ENCODE measurements at places on chromosomes 6 and 20.

DNA sequence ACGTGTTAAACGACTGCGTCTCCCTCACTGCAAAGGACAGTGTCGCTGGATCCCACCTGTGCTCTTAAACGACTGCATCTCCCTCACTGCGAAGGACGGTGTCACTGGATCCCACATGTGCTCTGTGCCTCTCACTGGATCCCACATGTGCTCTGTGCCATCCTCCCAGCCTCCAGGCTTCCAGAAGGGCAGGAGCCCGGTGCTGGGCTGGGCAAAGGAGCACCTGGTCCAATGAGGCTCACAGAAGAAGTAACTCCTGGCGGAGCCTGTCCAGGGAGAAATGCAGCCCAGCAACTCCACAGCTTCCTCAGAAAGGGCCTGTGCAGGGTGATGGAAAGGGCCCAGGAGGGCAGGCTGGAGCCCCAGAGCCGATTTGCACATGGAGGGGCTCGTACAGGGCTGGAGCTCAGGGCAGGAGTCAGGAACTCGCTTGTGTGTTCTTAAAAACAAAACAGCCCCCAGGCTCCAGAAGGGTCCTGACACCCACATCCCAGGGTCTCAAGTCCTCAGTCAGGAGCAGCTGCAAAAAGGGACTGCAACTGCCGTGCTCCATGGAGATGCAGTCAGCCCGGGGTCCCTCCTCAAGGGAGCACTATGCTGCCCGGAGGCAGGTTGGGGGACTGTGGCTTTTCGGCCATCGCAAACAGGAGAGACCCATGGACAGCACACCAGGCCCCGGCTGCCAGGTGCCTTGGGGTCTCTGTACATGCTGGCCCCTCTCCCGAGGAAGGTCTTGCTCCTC is 52.7 kb downstream of the DLL1 start:
- DNase-seq, result no peak

DNA sequence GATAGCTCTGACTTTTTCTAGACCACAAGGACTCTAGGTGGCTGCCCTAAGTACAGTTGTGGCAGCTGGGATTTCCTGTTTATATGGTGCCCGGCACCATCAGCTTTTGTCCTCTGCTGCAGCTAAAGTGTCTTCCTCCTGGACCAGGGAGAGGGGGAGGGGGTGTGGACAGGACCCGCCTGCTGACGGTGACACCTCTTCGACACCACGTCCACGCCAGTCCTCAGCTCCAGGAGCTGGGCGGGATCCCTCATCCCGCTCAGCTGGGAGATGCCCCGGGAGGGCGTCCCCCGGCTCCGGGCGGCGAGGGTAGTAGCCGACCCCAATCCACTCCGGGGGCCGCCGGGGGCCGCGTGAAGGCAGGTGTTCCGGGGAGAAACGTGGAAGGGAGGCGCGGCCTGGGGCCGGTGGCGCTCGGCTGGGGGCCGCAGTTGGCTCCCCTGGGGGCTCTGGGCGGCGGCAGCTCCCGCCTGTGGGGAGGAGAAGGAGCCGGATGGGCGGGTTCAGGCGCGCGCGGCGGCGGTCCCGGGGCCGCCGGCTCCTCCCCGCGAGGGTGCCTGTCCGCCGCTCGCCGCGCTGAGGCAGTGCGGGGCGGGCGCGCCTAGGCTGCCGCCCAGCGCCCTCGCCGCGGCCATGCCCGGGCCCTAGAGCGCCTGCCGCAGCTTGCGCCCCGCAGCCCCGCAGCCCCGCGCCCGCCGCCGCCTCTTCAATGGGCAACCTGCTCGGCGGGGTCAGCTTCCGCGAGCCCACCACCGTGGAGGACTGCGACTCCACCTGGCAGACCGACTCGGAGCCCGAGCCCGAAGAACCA is at the start of gene OGFRL1:
OGFRL1 (plus strand) TSS at position 584 of the 811 bp plus-strand sequence; CDS start at position 710, 126 bp downstream.
- peak; percentile 87 for DNase-seq

- no peak for DNase-seq
These were observed 23.6 kb downstream of the IL17A start for GRCh38 chr6:52209770-52210169.

- no peak for DNase-seq
These were observed 317.8 kb downstream of the HAO1 start for GRCh38 chr20:7622399-7622961.

DNA sequence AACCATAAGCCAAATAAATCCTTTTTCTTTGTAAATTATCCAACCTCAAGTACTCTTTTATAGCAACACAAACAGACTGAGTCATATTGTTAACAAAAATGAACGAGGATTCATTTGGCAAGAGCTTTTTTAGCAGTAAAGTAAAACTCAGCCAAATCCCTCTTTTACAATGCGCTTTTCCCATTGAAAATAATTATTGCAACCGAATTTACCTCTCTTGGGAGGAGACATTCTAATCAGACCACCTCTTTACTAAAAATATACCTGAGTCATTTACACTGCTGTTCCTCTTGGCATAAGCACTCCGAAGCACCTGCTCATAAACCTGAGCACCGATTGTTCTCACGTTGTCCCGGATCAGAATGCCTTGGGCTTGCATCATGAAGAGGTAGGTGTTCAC is 57.4 kb downstream of the B4GALT5 start:
- DNase-seq, result no peak

- DNase-seq, result no peak
These were observed 322.1 kb downstream of the TAF4 start for GRCh38 chr20:61743606-61744005.

DNA sequence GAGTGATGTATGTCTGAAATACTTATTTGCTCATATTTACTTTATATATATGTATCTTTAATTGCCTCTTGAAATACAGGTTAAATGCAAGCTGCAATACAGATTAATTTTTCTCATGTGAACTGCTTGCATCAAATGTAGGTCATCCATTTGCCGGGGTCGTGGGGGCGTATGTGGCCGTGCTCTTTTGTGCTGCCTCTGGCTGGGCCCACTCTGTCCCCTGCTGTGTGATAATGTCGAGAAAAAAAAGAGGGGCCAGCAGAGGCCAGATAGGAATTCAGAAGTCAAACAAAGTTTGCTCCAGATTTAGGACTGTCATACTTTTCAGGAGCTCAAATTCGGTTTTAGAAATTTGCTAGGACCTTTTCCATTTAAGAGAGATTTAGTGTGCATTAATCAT is 459.6 kb upstream of the SOX4 start:
- DNase-seq, result no peak

GRCh38 chr20:14963262-14963663 is 625.9 kb upstream of the FLRT3 start:
- no peak for DNase-seq

DNA sequence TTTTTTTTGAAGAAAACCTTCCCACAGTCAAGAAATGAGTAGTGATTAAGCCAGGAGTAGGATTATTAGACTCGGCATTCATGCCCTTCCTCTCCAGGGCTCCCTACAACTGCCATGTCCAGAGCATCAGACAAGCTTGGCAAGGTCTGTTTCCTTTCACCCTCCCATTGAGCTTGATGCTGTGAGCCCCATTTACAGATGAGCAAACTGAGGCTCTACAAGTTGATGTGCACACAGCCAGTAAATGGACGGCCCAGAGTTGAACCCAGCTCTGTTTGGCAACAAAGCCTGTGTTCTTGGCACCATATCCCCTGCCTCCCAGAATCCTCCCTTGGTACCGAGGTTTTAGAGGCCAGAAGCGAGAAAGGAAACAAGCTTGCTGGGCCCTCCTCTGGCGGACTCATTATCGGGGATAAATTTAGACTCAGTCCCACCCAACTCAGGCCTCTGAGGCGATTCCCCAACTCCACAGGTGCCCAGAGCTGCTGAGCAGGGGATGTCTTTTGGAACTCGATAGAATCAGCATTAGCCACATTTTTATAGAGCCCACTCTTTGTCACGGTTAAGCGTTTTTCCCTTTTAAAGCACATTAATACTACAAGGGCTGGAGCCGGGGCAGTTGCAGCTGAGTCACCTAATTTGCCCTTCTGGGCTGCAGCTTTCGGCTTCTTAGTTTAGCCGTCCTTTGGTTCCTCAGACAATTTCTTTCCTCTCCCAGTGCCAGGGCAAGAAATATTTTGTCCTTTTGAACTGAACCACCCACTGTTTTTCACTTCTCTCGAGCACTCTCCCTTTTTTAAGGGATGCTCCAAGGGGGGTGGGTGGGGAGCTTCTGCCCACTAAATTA is 23.0 kb upstream of the NFATC2 start:
- no peak for DNase-seq

- peak; percentile 35 for DNase-seq
These were observed 51.7 kb upstream of the HINT3 start for GRCh38 chr6:125904871-125905270.

DNA sequence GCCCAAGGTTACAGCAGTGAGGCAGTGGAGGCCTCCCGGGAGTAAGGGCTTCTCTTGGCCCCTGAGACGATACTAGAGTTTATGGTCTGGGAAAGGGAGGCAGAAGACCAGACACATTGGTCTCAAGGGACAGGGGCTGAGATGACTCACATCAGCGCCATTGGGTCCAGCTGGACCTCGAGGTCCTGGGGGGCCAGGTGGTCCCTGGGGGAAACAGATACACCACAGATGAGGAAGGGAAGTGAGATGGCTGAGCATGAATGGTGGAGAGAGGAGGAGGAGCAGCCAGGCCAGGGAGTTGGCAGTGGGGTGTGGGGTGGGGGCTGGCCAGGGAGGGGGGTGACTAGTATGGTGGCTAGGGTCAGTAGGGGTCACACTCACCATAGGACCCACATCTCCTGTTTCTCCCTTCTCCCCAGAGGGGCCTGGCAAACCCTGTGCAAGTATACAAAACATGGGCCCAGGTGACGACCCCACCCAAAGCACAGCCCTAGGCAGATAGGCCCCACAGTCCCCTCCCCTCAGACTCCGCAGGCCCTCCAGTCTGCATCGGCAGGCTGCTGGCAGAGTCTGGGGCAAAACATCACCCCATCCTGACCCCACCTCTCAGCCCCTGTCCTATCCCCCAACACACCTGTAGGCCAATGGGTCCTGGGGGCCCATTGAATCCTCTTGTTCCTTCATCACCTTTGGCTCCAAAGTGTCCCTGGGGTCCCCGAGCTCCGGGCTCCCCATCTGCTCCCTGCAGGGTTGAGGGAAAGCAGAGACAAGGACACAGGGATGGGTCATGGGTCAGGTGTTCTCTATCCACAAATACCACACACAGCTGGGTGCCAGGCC is 21.9 kb downstream of the COL11A2 start:
- DNase-seq, result no peak

GRCh38 chr20:14717134-14717999 is 380.0 kb upstream of the FLRT3 start:
- DNase-seq, result peak; percentile 6

DNA sequence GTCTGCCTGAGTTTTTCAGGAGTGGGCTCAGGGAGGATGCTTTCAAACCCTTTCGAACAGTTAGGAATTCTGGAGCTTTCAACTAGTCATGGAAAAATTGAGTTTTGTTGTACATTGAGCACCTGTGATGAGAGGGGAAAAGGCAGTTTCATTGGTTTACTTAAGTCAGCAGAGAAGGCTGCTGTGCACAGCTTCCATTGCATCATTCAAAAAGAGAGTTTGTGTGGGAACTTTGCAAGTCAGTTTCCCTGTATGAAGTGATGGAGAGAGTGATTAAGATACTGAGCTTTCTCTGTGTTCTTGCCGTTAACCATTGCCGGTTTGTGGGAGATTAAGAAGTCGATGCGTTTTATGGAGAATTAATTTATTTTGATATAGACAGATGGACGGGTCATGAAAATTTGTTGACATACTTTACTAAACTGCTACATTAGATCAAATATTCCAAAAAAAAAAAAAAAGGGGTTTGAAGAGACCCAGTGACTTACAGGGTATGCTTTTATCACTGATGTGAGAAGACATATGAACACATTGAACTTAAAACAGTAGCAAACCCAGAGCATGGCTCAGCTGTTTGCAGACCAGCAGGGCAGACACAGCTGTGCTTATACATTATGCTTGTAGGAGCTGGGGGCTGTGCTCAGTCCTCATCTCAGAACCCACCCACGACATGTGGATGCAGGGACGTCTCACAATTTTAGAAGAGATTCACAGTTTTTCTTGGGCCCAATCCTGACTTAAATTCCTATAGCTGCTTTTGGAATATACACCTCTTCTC is 234.1 kb downstream of the SOX4 start:
- DNase-seq, result no peak

GRCh38 chr6:162999575-163000285 is 272.0 kb downstream of the PACRG start:
- DNase-seq, result no peak

DNA sequence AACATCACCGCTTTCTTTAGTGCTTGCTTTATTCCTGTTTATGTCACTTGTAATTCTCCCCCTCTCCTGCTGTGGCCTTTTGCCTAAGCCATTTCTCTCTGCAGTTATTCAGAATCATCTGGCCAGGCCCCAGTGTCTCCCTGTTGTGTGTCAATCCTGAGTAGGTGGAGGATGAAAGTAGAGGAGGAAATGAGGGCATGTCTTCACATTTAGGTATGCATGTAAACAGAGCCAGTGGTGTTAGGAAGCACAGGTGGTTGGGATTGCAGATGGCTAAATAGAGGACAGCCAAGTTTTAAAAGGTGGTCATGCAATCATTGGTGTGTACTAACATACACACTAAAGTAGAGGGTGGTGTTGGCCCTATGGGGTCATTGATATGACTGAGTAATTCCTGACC is 5.2 kb downstream of the PRSS35 start:
- no peak for DNase-seq

- DNase-seq, result no peak
These were observed 29.6 kb downstream of the RGS17 start for GRCh38 chr6:153101461-153101860.

- DNase-seq, result no peak
These were observed 43.7 kb downstream of the LRP11 start for GRCh38 chr6:149820506-149820905.

DNA sequence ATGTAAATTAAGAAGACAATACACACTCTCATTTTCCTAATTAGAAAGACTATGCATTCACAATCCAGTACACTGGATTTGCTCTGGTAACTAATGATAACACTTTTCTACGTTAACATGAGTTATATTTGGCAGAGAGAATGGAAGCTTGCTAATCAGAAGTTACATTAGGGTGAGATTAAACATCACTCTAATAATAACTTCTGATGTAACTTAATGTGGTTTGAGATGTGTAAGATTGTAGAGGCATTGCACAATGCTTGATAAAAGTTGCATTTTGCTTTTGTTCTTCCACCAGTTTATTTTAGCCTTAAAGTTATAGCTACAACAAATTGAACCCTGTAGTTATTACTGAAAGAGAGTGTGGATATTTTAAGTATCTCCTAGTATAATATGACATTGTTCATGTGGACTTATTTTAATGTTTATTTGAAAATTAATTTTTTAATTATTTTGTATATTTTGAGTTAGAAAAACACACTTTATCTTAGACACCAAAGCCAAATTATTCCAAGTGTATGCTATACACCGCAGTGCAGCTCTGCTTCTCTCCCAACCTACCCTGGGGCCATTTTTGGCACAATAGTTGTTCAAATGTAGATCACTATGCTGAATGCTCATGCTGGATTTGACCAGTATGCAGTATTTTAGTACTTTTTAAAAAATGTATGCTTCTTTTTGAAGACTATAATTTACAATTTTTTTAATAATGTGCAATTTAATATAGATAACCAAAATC is 143.2 kb downstream of the SLC16A10 start:
- no peak for DNase-seq

- no peak for DNase-seq
These were observed 52.5 kb upstream of the SLC22A23 start for GRCh38 chr6:3509336-3509735.

- no peak for DNase-seq
These were observed 20.1 kb downstream of the PSMB1 start for GRCh38 chr6:170532867-170533488.
